ENCODE measurements at places on chromosomes 7 and 10.

GRCh38 chr7:40327873-40328272, 193.1 kb downstream of the SUGCT start:
- no peak for DNase-seq

GRCh38 chr10:70715853-70716795, 43.8 kb downstream of the ADAMTS14 start:
- no peak for DNase-seq

GRCh38 chr7:74003621-74004020, 24.4 kb upstream of the ELN start:
- no peak for DNase-seq

GRCh38 chr7:83149466-83149865, 13.2 kb downstream of the PCLO start:
- no peak for DNase-seq

- DNase-seq, result no peak
These were observed 493.5 kb upstream of the GALNT17 start for GRCh38 chr7:70638158-70639107.

DNA sequence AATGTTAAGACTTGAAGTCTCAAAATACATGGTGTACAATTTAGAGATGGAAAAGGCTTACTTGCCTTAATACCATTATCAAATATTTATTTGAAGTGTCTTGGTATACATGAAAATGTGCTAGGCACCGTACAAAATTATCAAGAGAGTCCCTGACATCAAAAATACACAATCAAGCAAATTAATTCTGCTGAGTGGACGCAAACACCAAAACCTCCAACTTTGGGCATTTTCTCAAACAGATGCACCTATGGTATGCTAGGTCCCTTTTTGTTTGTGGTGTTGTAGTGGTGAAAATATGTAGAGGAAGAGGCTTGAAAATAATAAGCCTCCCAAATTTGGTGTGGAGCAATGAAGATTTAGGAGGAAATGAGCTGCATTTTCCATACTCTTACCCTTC, 24.8 kb downstream of the ZNF800 start:
- no peak for DNase-seq

- DNase-seq, result no peak
These were observed 19.0 kb downstream of the MDH2 start for GRCh38 chr7:76066716-76067503.

GRCh38 chr7:77684030-77684429, 12.2 kb upstream of the RSBN1L start:
- DNase-seq, result no peak

DNA sequence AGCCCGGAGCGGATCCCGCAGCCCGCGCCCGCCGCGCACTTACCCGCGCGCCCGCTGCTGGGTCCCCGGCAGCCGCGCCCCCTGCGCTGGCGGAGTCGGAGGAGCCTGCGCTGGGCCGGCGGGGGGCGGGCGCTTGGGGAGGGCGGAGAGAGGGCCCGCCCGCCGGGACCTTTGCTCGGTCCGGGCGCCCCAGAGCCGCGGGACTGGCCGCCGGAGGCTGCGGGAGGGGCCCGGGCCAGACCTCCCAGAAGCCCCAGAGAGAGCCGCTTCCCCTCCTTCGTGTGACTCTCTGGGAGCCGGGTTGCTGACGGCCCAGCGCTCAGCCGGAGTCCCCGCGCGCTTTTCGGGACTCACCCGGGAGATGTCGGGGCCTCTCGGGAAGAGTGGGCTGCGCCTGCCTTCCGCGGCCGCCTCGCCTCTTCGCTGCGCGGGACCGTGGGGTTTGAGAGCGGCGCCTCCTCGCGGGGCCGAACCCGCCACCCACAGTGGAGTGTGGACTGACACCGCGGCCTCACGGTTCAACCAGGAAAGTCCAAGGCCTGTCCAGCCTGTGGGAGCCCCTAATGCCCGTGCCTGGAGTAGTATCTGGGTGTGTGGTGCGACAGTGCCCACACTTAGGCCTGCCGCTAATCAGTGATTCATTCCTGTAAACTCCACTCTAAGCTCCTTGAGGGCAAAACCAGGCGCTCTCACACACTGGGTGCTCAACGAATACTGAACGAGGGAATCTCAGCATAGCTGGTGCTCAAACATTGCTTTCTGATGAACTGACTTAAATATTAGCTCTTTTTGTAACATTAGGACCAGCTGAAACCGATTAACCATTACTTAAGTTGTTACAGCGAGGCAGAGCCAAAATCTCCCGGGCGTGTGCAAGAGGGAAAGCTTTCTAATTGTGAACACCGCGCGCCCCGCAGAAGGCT, at the start of gene GSDME:
Gene GSDME, minus strand, starts transcription at position 112 of the 923 bp plus-strand sequence. CDS start 7,690 bp downstream, outside the sequence.
- DNase-seq, result peak; percentile 77

DNA sequence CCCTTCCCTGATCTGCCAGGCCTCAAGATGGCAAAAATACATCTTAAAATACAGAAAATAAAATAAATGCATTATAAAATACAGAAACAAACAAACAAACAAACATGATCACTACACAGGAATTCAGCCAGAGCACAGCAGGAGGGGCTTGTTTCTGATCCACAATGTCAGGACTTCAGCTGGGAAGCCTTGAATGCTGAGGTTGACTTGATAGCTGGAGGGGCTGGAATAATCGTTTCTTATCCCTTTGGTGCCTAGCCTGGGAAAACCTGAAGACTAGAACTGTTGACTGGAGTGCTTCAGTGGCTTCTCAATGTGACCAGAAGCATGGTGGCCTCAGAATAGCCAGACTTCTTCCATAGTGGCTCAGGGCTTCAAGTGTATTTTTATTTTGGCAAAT, 9.2 kb upstream of the MARVELD1 start:
- no peak for DNase-seq

- DNase-seq, result no peak
These were observed 370.3 kb upstream of the NFE2L3 start for GRCh38 chr7:25781704-25782103.

DNA sequence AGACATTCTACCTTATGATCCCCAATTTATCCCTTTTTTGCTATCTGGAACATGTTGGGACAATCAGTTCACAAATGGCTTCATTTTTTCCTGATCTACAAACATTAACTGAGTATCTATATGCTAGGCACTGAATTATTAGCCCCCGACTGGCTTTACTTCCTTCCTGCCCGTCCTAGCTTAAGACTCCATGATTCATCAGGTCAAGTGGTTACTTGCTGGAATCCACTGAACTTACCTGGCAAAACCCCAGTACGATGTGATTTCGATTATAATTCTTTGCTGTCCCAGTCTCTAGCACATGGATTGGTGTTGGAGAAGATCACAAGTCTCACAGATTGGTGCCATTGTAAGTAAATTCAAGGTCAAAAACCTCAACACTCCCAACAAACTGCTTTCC, 77.1 kb downstream of the ORC5 start:
- no peak for DNase-seq

DNA sequence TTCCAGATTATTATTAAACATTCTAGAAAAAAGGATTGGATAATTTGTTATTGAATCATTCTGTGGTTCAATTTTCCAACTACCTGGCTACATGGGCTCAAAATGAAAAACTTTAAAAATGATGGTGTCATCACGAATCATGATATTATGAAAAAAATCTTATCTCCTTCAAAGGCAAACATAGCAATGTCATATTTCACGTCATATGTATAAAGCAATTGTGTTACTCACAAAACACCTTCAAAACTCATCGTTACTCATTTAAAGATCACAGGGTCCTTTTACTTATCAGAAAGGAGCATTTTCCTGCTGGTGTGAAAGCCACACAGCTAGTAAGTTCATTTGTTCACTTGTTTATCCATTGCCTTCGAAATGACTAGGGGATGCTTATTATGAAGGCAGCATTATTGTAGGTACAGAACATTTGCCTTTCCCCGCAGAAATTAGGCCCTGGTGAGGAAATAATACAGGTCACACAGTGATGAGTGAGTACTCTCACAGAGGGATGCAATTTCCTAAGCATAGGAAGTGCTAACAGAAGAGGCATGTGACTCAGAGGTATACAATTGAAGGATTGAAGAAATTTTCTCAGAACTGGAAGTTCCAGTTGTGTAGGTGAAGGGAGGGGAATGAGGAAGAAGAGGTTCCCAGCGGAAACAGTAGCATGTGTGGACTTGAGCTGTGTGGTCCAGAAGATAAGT, 478.7 kb downstream of the INHBA start:
- DNase-seq, result no peak

GRCh38 chr10:97608991-97609561, 19.6 kb downstream of the C10orf62 start:
- DNase-seq, result no peak

DNA sequence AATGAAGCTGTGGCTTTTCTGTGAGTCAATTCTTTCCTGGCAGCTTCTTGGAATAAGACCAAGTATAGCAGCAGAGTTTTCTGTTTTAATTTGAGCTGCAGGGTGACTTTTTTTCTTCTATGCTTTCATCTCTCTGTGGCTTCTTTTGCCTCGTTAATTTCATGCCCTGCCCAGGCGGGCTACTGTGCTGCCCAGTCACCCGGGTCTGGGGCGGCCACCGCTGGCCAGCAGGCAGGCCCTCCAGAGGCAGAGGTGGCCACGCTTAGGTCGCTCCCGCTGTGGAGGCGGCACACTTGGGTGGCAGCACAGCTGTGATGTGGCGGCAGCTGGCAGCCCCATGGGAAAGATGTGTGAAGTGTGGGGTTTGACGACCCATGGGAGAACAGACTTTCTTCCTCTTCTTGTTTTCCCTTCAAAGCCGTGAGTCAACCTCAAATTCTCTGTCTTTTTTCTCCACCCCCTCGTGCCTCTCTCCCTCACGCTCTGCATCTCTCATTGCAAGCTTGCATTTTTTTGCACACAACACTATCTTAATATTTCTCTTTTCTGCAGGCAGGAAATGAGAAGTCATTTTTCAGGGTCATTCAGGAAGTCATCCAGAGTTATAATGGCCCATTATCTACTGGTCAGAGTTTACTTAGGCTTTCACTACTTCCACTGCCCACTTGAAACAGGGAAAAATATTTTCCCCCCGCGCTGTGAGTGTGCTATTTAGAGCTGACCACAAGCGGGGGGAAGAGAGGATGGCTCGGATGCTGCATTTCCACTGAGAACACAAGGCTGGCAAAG, 67.8 kb downstream of the EGFR start:
- no peak for DNase-seq

GRCh38 chr7:116197360-116197759, 13.0 kb upstream of the TES start:
- DNase-seq, result no peak

DNA sequence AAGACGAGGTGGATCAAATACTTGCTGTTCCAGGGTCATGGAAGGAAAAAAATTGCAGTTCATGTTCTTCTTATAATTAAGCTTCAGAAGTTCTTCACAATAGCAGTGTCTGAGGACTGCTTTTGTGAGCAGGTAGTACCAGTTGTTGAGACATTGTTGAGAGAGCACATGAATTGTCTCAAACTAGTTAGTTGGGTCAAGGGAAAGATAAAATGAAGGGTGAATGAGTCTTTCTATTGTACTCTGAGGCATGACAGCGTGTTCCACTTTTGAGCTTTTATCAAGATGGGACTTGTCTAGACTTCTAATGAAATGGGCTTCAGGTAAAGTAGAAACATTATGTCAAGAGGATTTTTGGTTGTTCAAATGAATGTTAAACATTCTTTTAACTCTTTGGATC, 26.0 kb downstream of the KAT6B start:
- DNase-seq, result no peak

- DNase-seq, result no peak
These were observed 169.2 kb downstream of the UBE2H start for GRCh38 chr7:129783584-129783919.

- no peak for DNase-seq
These were observed 876 bp upstream of the PIK3AP1 start for GRCh38 chr10:96721207-96721572.

- DNase-seq, result no peak
These were observed 15.2 kb downstream of the OAT start for GRCh38 chr10:124403548-124403947.

GRCh38 chr7:159056737-159057136, 87.9 kb downstream of the VIPR2 start:
- DNase-seq, result peak; percentile 46

DNA sequence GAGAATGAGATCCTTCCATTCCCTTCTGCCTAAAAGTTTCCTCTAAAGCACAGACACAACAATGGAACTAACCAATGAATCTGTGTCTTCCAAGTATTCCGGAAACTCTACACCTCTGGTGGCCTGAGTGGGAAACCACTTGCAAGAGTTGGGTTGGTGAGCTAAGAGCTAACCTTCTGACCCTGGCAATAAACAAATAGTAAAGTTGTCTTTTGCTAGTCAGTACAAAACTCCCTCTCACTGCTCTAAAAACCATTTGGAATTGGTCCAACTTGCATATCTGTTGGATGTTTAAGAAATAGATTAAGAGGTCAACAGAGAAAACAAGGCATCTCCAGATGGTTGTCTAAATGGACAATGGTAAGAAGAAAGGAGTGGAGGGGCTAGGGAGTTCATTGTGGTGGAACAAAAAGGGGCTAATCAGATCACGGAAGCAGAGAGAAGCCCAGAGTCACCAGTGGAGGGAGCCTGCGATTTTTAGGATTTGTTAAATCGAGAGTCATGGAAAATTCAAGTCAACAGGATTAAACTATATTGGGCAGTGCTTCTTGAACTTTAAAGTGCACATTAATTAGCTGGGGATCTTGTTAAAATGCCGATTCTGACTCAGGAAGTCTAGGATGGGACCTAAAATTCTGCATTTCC, 192.3 kb downstream of the EVX1 start:
- DNase-seq, result no peak

- DNase-seq, result no peak
These were observed 496.3 kb upstream of the KLF6 start for GRCh38 chr10:4281190-4281825.

DNA sequence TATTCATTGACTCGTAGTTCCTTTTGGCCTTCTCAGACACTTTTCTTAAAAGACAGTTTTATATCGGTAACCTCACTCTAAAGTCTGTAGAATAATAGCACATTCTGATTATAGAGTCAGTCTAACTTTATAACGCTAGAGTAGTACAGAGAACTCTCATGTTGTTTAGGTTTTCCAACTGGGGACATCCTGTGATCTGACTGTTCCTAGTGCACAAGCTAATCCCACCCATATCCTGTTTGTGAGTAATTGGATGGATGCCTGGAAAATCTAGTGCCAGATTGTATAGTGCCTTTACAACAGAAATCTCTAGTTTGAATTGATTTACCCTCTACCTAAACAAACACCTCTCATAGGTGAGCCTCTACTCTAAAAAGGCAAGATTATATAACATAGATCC, 107.4 kb downstream of the ZEB1 start:
- no peak for DNase-seq

- no peak for DNase-seq
These were observed 31.4 kb downstream of the FRA10AC1 start for GRCh38 chr10:93671042-93671441.

DNA sequence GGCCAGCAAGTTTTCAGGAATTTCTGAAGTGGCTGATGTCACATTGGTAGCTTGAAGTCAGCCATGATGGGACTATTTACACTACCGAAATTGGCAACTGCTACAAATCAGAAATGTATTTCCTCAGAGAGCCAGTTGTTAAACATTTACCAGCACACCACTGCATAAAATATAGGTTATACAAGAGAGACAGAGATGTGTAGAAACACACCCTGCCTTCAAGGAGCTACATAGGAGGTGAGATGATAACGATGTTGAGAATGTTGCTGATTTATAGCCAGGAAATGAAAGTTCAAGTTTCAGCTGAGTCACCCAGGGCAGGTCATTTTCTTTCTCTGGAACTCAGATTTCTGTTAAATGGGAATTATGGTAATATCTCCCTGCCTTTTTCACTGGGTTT, 46.0 kb upstream of the TCF7L2 start:
- no peak for DNase-seq

All from sigmoid colon (tissue), 7 donors.